T-helper 17 cell (primary cell): ENCODE measurements at places on chromosomes 6 and 20.

DNA sequence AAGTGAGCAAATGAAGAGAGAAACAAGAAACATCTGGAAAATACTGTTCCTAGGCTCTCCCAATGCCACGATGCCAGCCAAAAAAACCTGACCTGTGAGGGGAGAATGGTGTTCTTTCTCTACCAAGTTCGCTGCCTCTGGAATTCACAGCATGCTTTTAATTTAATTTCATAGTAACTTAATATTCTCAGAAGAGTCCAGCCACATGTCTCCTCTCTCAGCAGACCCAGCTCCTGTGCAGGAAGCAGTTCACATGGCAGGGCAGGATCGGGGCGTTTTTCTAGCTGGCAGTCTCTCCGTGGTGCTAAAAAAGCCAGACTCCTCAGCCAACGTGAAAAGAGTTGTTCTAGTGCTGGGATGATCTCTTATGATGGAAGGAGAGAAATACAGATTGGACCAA, 57.5 kb downstream of the BFSP1 start:
- no peak for DNase-seq

DNA sequence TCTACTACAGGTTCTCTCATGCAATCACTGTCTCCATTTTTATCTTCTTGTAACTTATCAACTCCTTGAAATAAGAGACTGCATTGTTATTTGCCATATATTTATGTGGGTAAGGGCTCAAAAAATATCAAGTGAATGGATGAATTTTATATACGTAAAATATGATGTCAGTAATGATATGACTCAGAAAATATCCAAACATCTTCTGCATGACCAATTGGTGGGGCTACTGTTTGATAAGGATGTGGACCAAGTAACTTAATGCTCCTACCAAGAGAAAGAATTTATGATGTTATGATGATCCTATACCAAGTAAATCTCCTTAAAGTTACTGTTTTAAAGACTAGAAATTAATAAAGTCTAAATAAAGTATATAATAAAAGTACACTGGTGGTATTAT, 103.7 kb downstream of the OGFRL1 start:
- no peak for DNase-seq

- no peak for DNase-seq
Observed at GRCh38 chr6:33433001-33433543, 13.2 kb downstream of the SYNGAP1 start.

DNA sequence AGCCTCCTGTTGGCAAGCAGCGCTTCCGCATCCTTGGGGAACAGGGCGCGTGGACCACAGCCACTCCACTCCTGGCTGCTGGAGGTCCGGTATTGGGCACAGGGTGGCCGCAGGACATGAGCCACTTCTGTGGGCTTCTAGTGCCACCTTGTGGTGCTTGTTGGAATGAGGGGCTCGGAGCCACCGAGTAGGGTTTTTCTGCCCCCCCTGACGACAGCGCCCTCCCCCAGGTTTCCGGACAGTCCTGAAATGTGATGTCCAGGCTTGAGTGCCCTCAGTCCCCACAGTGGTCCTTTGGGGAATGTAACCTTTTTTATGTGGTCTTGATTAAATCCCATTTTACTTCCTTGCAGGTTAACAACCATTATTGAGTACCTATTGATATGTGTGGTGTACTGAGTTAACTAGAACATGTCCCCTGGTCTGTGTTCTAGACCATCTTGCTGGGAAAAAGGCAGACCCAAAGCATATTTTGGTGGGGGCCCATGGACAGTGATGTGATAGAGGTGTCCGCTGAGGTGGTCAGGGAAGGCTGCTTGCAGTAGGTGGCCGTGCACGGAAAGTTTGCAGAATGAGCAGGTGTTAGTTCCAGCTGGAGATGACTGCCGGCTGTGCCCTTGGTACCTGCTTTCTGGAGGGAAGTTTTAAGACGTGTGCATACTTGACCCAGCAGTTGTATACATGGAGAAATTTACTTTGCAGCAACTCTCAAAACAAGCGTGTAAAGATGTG, 70.0 kb downstream of the PTPN1 start:
- no peak for DNase-seq

GRCh38 chr6:109512271-109512817, 29.3 kb upstream of the ZBTB24 start:
- no peak for DNase-seq

DNA sequence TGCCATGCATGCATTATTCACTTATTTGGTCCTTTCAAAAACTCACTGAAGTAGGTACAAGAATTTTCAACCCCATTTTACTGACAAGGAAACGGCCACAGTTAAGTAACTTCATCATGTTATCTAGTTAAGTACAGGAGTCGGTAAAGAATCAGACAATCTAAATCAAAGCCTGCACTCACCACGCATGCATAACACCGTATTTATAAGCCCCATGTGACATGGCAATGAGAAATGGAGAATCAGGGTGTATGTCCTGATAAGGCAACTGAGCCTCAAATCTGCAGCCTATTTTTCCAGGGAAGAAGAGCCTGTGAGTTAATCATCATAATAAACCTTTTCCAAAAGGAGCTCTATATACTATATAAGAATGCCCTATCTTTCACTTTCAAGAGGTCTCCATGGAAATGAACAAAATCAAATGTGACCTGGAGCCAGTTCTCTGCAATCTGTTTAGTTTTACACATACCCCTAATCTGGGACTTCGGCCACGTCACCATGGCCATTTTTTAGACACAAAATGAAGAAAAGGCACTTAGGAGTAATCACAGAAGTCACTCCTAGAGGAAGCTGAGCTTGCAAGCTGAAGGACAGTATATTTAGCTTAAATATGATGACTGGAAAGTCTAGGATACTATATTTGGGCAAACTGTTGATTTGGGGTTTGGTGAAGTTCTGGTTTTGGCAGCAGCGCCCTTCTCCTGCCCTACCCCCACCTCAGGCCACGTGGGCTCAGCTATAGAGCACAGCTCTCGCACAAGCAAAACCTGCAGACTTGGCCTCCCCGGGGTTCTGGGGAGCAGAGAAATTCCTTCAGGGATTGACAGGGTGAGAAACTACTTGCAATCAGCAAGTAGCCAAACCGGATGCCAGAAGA, 19.2 kb downstream of the TRAM2 start:
- DNase-seq = no peak

DNA sequence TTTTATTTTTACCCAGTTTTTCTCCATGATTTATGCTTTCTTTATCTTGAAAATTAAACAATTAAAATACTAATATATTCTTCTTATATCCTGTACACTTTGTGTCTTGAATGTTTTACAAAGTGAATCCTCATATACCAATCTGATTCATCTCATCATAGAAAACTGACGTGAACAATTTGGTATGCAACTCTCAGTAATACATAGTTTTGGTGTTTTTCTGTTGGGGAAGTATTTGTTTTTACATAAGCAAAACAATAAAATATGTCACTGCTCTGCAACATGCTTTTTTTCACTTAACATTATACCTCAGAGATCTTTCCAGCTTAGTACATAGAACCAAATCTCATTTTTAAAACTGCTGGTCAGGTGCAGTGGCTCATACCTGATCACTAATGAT, 14.7 kb downstream of the DNAAF9 start:
- DNase-seq = no peak
